Mucosa of descending colon (tissue), 3 donors: ENCODE measurements at places on chromosomes 4 and X. TPM values are rescaled to one million over a fixed set of nuclear protein-coding genes. Genes with fewer than 3 reads are reported as not detected.

- DNase-seq = no peak
Measured at GRCh38 chr4:145340071-145340675, 141.5 kb upstream of the SMAD1 start.

DNA sequence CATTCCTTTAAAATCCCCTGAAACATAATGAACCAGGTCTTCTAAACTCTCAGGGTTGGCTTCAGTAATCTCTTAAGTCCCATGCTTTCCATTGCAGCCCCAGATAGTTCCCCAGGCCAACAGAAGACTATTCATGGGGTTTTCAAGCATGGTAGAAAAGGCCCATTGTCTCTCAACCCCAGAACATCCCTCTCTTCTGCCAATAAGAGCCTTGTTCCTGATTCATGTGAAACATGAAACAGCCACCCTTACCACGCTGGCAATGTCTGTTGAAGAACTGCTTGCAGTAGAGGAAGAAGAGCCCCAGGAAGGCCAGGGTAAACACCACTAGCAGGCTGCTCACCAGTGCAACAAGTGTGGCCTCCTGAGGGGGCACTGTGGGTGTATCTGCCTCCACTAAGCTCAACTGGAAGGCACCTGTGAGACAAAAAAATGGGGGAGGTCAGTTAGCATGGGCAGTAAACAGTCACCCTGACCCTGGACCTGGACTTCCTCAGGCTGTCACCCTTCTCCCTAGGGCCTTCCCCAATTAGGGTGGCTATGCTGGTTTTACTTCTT is 36.4 kb downstream of the EDA2R start:
- DNase-seq = no peak

- no peak for DNase-seq
Measured at GRCh38 chr4:71592793-71593192, 191.1 kb downstream of the GC start.

The NHSL2 gene
- total RNA-seq = 4.8 TPM

The SMPX gene
- total RNA-seq = 11.8 TPM
